ENCODE measurements at places on chromosomes 5 and 9. TPM values are rescaled to one million over a fixed set of nuclear protein-coding genes. Genes with fewer than 3 reads are reported as not detected.

Gene KCTD16
- not detected for total RNA-seq

GRCh38 chr9:124279531-124280175 lies 21.9 kb downstream of the NEK6 start:
- DNase-seq: no peak

Gene GCNT4
- 0.35 TPM for total RNA-seq

- DNase-seq: no peak
These were observed 11.1 kb downstream of the LURAP1L start for GRCh38 chr9:12785941-12786340.

- DNase-seq: no peak
These were observed 31.2 kb downstream of the CEP72 start for GRCh38 chr5:643351-643801.

DNA sequence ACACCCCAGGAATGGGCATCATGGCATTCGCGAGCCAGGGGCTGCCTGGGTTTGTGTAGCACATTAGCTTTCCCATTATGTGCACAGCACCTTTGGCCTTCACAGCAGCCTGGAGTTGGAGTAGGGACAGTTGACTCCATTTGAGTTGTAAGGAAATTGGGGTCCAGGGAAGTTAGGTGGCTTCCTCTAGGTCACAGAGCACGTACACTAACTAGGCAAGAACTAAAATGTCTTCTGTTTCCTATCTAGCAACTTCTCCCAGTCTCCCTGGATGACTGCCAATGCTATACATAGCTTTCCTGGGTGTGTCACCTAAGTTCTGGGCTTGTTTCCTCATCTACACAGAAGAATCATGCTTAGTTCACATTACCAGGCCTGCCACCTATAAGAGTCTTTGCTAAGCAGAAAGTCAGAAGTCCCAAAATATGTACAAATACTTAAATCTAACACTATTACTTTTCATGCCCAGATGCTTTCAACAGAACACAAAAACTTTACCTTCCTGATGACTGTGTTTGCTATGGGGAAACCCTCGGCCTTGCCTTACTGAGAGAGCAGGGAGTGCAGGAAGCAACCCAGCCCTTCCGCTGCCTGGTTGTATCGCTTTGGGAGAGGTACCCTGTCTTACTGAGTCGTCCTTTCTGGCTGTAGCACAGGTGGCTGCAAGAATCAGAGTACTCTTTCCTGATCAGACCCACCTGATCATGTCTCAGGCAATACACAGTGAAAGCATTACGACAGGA lies 12.0 kb downstream of the MACROH2A1 start:
- no peak for DNase-seq
